Ascending aorta (tissue), 2 donors: ENCODE measurements at places on chromosomes 2 and 18.

DNA sequence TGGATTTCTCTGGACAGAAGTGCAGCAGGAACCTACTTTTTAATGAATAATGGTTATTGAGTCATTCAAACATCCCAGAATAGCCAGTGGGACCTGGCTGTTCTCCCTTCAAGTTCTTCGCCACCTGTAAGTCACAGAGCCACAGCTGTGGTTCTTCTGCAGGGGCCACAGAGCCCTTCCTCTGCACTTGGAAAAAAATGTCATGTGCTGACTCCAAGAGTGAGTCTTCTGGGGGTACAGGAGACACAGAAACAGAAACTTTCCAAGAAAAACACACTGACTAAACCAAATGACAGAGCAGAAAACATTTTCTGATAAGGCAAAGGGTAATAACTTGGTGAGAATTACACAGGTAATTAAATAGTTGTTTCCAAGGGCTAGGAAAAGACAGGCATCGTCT is 68.7 kb upstream of the FN1 start:
- no peak for DNase-seq

DNA sequence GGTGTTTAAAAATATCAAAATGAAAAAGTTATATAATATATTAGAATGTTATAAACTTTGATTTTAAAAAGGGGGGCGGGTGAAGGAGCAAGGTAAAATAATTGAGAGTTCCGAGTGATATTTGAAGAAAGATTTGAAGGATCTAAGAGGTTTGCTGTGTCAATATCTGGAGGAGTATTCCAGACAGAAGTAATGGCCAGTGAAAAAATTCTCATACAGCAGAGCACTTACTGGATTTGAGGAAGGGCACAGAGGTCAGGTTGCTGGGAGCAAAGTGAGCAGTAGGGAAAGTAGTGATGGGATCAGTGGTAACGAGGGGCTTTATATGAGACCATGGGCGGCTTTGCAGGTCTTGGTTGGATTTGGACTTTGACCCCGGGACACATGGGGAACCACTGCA is 531.5 kb downstream of the ADCYAP1 start:
- DNase-seq: no peak

GRCh38 chr18:50151926-50152325 is 43.0 kb downstream of the MYO5B start:
- no peak for DNase-seq

- DNase-seq: no peak
Observed at GRCh38 chr2:177029501-177029900, 183.1 kb upstream of the HNRNPA3 start.

GRCh38 chr2:204046145-204046544 is 109.6 kb downstream of the ICOS start:
- no peak for DNase-seq

GRCh38 chr2:200104015-200104414 is 148.6 kb downstream of the MAIP1 start:
- no peak for DNase-seq

DNA sequence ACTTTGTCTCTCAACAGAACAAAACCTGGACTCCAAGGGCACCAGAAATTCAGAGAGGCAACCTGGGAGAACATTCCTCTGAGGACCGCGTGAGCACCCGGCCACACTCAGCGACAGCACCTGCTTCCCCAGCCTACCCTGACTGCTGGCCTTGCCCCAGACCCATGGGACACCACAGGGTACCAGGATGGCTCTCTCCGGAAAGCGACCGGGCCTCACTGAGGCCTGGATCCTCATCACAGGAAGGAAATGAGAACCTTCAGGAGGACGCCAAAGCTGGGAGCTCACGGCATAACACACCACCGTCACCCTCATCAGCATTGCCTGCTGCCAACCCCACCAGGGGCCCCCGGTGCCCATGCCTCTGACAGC is 38.9 kb downstream of the HS6ST1 start:
- DNase-seq: no peak

DNA sequence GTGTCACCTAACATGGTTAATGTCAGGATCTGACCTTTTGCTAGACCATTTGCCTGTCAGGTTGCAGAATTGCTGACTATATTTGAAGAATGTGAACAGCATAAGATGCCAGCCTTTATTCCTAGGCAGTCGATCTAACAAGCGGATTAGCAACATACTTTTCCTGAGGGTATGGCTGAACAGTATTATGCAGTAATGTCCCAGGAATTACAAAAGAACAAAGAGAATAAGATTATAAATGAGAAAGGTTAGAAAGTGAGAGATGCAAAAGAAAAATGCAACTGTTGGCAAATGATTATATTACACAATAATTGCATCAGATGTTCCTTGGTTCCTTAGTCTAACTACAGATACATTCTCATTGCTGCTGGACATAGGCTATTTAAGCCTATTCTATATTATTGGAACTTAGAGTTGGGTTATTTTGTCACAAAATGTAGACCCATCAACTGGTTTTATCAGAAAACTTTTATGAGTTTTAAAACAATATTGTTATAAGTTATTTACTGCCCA is 647.1 kb upstream of the CRIM1 start:
- DNase-seq: no peak

- DNase-seq: no peak
Observed at GRCh38 chr2:127599211-127599610, 46.7 kb upstream of the GPR17 start.

GRCh38 chr2:167508709-167509108 is 620.4 kb downstream of the XIRP2 start:
- no peak for DNase-seq

GRCh38 chr2:19835781-19836281 is 66.0 kb downstream of the TTC32 start:
- no peak for DNase-seq

- DNase-seq: no peak
Observed at GRCh38 chr2:222364285-222364895, 60.0 kb upstream of the SGPP2 start.

- DNase-seq: no peak
Observed at GRCh38 chr2:149258531-149258930, 71.9 kb upstream of the LYPD6 start.

DNA sequence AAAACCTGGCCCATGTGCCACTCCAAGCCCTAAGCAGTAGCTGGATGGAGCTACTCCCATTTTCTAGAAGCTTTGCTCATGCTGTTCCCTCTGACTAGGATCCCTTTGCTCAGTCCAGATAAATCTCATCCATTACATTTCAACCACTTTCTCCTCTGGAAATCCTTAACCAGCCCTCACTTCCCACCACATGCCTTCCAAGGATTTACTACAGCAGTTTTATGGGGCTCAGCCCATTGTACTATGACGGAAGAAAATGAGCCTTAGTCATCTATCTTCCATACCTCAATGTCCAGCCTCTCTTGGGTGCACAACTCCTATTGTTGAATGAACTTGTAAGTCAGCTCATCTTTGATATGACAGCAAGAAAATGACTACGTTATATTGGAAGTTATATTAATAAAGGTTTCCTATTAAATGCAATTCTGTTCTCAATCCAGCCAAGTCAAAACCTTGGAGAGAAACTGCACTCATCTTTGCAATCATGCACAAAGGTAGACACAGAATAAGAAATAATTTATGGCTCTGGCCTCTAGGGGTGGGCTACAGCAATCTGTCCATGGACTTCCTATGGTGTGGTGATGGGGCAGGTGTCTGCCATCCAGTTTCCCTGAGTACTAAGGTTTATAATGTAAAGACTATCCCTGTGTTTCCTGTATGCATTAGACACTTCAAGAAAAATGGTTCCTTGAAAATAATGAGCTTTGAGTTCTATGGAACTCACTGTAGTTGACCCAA is 3.4 kb downstream of the B4GALT6 start:
- no peak for DNase-seq

GRCh38 chr2:47243596-47244323 is 88.7 kb upstream of the STPG4 start:
- no peak for DNase-seq

DNA sequence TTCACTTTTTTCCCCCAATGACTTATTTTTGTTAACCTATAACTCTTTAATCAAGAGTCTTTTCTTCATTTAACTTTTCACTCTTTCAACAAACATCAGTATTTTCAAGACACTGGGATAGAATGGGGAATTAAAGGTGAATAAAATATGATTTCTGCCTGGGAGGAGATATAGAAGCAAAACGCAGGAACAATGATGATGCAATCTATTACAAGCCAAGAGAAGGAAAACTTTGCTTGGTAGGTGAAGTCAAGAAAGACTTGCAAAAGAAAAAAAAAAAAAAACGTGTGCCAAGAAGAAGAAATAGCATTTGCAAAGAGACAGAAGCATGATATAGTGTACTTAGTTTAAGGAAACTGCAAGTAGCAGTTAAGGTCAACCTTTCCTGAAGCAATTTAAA is 207.3 kb upstream of the KCNH7 start:
- DNase-seq: no peak

GRCh38 chr2:207727261-207727660 is 15.8 kb downstream of the CCNYL1 start:
- no peak for DNase-seq

DNA sequence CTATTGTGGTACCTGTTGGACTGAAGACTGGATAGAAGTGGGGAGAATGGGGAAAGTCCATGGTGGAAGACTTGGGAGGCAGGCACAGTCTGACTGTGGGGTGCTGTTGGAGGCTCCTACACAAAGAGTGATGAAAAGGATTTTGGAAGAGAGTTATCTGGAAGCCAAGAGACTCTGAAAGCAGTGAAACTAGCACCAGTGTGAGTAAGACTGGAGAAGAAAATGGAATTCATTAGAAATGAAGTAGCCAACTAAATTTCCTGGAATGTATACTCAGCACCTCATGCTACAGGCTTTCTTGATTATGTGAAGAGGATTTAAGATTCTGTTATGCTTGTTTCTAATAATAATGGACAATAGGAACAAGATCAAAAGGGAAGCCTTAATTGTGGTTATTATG is 27.7 kb downstream of the ELP2 start:
- DNase-seq: no peak

- DNase-seq: no peak
Observed at GRCh38 chr18:42032447-42032846, 77.4 kb downstream of the PIK3C3 start.

DNA sequence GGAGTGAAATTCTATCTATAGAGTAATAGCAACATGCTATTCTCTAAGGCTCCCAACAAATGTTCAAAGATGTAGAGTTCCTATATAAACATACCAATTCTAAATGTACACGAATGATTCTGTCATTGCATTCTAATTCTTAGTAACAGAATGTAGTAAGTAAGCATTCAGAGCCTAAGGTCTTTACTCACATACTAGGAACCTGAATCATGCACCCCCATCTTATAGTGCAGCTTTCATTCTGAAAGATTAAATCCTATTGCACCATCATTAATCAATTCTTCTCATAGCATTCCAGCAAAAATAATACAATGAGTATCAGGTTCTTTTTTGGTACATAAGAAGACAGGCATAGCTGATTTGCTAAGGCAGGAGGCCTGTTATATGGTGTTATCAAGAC is 230.0 kb downstream of the NCKAP5 start:
- no peak for DNase-seq

DNA sequence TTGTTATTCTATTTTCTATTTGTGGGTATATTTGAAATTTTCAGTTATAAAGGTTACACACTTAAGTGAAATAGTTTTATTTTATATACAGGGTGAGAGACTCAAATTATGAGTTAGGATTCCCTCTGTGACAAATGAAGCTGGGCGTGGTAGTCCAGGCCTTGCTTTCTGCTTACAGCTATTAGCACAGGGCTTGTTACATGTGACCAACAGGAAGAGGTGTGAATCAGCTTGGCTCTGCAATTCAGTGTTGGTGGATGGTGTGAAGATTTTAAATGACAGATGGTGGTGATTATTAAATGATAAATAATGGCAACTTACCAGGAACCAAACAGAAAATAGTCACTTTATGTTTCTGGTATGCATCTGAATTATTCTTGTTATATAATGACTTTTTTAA is 64.4 kb upstream of the NOSTRIN start:
- DNase-seq: no peak

DNA sequence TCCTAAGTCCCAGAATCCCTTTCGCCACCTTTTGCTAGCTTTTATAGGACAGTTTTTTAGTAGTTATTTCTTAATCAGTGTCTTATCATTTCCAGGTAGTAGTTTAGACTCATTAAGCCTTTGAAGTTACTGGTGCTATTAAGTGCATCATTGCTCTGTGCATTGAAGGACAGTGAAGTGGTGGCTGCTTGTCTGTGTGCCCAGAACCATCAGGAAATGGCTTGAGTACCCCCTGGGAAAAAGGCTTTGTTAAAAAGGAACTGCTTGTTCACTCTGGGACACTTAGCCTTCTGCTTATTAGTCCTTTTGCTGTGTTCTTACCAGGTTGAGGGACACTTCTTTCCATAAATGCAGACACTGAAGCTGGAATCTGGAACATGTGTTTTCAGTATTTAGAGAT is 30.0 kb downstream of the DTNA start:
- no peak for DNase-seq

GRCh38 chr2:226802573-226802972 is 3.0 kb upstream of the IRS1 start:
- DNase-seq: no peak

- DNase-seq: no peak
Observed at GRCh38 chr18:25144820-25145219, 207.1 kb downstream of the ZNF521 start.

DNA sequence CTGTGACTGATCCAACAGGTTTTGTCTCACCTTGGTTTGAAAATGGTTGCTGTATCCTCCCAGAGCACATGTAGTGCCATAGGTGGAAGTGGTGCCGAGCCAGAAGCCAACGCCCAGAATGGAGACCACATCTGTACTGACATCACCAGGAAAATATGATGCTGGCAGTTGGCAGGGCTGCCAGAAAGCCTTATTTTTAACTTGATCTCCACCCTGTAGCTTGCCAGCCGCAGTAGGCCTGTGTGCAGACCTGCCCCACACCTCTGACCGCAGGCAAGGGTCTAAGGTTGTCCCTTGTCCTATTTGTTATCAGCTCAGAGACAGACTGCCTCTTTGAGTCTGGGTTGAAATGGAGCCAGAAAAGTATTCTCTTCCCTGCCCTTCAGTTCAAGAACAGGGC is 123.5 kb upstream of the EML6 start:
- DNase-seq: peak; percentile 83

DNA sequence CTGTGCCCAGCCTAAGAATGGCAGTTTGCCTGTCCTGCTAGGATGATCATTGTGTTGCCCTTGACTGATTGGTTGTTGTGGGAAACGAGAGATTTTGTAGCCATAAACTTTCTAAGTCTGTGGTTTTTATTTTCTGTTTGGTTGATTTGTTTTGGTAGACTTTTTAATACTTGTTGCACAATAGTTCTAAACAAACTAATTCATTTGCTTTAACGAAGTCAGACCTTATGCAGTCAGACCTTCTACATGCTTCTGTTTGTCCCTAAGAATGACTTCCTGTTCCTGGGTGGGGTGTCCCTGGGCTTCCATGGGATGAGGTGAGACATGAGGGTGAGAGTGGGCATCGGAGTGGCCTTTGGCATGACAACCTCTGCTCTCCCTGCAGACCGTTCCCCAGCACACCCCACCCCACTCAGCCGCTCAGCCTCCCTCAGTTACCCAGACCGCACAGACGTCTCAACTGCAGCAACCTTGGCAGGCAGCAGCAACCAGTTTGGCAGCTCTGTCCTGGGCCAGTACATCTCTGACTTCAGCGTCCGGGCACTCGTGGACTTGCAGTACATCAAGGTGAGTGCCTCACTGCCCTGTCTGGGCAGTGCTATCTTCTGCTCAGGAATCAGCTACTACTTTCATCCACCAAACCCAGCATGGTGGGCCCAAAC is 7.8 kb upstream of the CNNM3 start:
- DNase-seq: no peak

- no peak for DNase-seq
Observed at GRCh38 chr2:19902216-19902740, 495 bp upstream of the TTC32 start.

- no peak for DNase-seq
Observed at GRCh38 chr18:27278131-27278530, 93.0 kb upstream of the CHST9 start.
